SJCRH30 (cell line): ENCODE measurements at places on chromosomes 5 and 9. TPM values are rescaled to one million over a fixed set of nuclear protein-coding genes. Genes with fewer than 3 reads are reported as not detected.

The TYRP1 gene
- total RNA-seq = 0.04 and 0.05 TPM in 2 replicates

DNA sequence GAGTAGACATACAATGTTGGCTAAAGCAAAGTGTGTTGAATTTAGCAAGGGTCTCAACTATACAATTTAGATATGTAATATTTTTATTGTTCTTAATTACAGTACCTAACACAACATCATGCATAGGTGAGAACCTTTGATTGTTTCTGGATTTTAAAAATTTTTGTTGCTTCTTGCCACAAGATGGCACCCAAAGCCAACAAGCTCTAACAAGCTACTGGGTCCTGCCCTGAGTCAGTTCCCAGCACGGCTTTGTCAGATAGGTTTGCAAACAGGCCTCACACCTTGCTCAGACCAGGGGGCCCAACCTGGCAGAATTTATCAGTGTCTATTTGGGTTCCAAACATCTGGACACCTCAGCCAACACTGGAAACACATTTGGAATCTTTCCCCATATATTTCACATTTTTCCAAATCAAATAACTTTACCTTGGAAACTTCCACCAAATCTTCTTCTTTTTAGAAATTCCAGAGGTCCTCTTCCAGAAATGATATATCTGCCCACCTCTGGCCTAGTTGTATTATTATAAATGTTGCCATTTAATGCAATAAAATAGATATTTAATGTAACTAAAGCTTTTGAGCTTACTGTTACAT is 49.5 kb upstream of the EGFLAM start:
- DNase-seq = peak; percentile 29

DNA sequence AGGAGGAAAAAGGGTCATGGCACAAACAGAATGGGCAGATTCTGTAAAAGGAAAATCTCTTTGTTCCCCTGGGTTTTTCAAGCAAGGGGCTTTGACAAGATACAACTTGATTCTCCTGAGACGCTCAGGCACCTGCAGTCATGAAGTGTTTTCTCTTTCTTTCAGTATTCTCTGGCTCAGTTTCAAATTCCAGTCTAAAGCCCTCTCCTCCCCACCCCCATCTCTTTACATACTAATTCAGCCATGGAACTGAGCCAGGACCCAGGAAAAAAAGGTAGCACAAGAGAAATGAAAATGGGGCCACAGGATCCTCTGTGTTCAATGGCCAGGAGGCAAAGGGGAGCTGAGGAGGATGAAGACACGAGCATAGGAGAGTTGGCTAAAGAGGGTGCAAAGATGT is 408.4 kb downstream of the SPOCK1 start:
- no peak for DNase-seq

DNA sequence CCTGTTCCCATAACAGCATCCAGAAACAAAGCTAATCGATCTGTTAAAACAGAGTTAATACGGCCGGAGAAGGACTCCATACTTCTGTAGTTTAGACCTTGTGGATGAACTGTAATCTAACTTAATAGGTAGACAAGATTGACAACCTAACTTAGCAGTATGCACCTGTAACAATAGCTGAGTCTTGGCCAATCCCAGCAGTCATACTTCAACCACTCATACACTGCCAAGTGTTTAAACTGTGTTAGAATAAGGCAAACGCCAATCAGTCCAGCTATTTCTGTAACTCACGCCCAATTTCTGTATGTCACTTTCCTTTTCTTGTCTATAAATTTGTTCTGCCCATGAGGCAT is 33.7 kb upstream of the MACIR start:
- no peak for DNase-seq

- no peak for DNase-seq
Measured at GRCh38 chr5:178416919-178417318, 173.3 kb downstream of the COL23A1 start.

- DNase-seq = no peak
Measured at GRCh38 chr9:90127923-90128322, 514.7 kb downstream of the DIRAS2 start.

GRCh38 chr5:14628346-14628745 is 36.2 kb upstream of the OTULIN start:
- DNase-seq = peak; percentile 47
